HFFc6 (cell line): ENCODE measurements at places on chromosomes 2 and 18.

DNA sequence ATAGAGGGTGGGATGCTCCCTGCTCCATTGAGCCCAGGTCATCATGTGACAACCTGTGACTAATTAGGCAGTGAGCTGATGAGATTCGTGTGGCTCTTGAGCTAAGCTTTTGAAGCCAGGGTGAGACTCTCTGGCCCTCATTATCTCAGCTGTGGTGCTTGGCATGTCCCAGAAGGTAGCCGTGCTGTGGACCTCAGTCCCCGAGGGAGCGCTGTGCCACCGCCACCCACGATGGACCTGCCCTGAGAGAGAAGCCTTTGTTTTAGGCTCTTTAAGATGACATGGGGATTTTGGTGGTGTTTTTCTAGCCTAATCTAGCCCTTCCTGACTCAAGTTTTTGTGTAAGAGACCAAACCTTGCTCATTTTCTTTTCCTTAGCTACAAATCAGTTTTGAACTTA lies 66.4 kb downstream of the NEDD4L start:
- no peak for DNase-seq

GRCh38 chr18:48841381-48842258 lies 109.1 kb downstream of the SMAD7 start:
- DNase-seq = no peak

DNA sequence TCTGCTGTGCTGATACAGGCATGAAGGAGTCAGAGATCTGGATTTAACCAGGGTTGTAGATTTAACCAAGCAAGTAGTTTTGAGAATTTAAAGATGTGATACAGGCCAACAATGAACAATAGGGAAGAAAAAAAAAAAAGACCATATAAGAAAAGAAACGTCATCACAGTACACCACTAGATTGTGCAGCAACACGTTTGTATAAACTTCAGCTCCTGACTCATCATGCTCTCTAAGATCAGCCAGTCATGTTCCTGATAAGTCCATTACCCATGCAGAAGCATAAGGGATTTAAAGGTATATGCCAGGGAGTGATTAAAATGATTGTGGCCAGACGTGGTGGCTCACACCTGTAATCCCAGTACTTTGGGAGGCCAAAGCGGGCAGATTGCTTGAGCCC lies 22.3 kb upstream of the ERICH2 start:
- peak; percentile 42 for DNase-seq

DNA sequence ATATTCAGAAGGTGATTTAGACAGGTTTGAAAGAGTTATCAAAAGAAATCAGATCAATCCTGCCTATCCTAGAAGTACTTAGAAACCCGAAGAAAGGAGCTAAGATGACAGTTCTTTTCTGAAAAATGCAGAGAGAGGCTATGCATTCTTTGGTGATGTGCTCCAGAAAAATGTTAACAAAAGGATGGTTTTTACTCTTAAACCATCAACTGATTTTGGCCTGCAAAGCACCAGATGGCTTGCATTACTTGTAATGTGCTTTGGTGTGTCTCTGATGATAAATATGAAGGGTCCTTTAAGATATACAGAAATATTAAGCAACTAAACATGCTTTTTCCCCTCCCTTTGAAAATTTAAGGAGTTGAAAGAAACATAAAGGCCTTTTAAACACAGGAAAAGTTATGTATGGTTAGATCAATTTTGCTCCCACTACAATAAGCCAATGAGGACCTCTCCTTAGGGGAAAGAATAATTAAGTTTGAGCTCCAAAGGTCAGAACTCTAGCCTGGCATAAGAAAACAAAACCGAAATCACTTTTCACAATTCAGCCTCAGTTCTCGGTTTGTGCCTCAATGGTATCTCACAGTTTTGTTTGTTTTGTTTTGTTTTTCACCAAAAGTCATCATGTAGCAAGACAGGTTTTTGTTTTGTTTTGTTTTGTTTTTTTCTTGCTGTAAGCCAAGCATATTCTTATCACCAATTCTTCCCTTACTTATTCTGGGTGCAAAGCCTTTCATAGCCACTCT lies 302.4 kb upstream of the NT5C1B start:
- DNase-seq = peak; percentile 7

GRCh38 chr18:46767217-46767616 lies 10.4 kb upstream of the ST8SIA5 start:
- no peak for DNase-seq

DNA sequence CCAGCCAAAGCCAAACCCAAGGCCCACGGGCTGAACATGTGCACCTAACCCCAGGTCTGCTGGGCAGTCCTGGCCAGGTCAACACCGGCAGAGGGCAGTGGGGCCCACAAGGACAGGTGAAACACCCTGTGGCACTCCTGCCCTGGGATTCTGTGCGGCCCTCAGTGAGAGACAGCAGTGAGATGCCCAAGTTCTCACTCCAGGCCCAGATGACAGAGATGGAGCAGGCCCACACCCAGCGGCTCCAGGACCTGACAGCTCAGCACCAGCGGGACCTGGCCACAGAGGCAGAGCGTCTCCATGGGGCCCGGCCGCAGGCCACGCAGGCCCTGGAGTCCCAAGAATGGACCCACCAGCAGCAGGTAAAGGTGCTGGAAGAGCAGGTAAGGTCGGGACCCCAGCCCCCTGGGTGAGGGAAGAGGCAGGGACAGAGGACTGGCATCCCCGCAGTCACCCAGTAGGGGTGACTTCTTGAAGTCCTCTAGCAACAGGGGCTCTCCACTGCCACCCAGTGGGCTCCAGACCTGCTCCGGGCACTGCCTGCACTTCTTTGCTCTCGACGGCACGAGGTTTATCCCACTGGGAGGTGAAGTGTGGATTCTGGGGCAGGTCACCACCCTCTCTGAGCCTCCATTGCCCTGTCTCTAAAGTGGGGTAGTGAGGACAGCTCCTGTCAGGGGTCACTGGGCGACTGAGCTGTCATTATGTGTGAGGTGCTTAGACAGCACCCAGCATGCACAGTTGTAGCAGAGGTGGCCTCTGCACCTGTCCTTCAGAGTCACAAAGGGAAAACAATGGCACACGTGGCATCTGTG lies 8.8 kb upstream of the SNED1 start:
- no peak for DNase-seq

DNA sequence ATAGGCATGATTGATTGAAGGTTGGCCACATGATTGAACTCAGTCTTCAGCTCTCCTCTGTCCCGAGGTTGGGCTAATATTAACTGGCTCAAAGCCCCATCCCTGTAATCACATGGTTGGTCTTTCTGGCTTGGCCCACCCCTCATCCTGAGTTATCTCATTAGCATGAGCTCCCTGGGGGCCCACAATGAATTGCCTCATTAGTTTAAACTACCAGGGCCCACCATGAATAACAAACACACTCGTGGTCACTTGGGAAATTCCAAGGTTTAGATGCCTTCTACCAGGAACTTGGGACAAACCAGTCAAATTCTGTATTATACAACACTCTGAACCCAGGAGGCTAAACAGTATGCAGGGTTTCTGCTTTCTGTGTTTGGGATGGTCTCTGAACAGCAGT lies 121.7 kb upstream of the B3GNT2 start:
- no peak for DNase-seq

DNA sequence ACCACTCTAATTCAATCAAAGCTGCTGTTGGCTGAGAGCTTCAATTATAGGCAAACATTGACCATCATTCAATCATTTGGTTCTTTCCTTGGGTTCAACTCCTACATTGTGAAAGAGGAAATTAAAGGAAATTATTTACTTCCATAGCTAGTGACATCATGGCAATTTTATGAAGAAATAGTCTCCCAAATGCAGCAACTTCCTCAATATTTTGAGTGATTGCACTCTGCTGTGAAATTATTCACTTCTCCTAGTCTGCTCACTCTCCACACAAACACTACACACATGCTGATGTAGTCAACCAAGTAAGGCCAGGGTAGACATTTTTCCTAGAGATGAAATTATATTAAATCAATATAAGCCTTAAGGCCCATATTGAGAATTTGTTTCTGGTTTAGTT lies 86.7 kb upstream of the NCKAP5 start:
- DNase-seq = no peak

GRCh38 chr2:238107525-238108422 lies 7.6 kb downstream of the ESPNL start:
- DNase-seq = no peak

GRCh38 chr2:153967248-153967973 lies 95.7 kb downstream of the GALNT13 start:
- DNase-seq = no peak

GRCh38 chr2:167692191-167692590 lies 555.2 kb downstream of the STK39 start:
- no peak for DNase-seq

- no peak for DNase-seq
Measured at GRCh38 chr18:76136701-76137100, 358.3 kb downstream of the ZNF516 start.

DNA sequence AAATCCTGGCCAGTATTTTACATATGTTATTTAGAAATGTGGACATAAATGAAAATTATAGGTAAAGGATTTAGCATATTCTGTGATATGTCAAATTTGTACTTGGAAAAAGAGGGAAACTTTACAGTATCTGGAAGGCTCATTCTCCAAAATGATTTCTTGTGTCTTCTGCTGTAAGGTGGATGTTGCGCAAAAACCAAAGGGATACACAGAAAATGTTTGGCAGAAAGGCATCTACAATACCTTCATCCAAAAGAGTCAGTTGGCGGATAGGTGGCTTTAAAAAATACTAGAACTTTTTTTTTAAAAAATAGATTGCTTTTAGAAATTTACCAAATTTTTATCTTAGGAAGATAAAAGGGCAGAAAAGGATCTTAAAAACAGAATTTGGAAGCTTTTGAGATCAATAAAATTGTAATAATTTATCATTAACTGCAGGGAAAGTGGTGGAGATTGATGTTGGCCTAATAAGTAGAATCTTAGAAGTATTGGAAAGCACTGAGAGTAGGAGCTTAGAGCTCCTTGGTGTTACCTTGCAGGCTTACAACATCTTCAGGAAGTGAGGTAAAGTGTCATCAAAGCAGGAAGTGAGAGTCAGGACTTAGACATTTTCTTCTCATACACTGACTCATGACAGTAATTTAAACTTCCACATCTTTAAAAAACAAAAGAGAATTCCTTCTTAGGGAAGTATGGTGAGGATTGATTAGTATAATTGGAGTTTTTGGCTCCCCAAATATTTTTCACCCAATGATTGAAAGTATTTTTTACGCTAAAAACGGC lies 2.1 kb downstream of the NABP1 start:
- DNase-seq = peak; percentile 81

GRCh38 chr2:156023229-156023869 lies 309.2 kb downstream of the NR4A2 start:
- DNase-seq = no peak

DNA sequence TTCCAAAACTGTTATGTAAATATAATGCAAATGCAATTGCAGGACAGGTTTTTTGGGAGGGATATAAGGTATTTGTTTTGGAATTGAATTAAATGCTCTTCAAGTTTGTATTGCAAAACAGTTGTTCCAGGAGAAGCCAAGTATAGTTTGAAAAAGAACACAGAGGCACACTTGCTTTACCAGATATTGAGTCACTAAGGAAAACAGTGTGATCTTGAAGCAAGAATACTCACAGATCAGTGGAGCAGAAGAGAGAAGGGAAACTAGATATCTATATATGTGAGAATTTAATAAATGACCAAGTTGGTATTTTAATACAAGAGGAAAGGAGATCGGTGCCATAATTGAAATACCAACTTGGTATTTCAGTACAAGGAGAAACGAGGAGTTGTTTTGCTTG lies 178.9 kb downstream of the CAPN13 start:
- DNase-seq = no peak

DNA sequence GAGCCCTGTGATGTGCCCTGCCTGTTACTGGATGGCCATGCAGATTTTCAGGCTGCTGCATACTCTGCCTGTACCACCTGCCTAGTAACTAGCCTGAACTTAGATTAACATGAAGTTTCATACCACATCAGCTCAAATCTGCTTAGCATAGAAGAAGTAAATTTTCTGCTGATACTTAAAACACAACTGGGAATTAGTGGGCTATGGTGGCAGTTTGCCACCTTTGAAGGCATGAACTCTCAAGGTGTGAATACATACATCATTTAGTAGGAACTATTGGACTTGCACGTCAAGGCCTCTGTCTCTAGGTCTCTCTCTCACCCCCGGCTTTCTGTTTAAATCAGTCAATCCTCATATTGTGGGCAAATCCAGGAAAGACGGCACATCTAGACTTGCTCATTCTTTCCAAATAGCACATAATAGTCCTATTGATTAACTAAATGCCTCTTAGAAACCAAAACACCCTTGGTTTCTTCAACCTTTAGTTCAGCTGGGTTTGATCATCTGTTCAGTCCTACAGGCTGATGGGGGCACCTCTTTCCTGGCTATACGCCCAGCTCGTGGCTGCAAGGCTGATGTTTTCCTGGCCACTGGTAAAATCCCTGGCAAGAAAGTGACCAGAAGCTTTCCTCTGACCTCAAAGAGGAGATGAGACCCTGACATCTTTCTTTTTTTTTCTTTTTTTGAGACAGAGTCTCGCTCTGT lies 58.4 kb downstream of the ALPK2 start:
- DNase-seq = no peak

DNA sequence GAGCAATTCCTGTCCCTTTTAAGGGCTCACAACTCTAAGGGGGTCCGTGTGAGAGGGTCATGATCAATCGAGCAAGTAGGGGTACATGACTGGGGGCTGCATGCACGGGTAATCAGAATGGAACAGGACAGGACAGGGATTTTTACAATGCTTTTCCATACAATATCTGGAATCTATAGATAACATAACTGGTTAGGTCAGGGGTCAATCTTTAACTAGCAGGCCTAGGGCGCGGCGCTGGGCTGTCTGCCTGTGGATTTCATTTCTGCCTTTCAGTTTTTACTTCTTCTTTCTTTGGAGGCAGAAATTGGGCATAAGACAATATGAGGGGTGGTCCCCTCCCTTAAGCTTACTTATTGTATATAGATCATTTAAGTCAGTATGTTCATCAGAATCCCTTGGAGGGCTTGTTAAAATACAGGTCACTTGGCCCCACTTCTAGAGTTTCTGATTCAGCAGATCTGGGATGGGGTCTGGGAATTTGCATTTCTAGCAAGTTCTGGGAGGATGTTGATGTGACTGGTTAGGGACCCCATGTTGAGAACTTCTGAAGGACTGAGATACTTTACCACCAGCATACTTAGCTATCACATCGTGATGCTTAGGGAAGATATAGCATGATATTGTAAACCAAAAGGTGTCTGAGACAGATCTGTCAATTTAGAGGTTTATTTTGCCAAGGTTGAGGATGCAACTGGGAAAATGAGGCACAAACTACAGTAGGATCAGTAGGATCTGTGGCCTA lies 2.8 kb upstream of the INPP4A start:
- DNase-seq = no peak

GRCh38 chr2:46297546-46298271 lies 502 bp downstream of the EPAS1 start:
- no peak for DNase-seq
